Dermis blood vessel endothelial cell (primary cell): ENCODE measurements at places on chromosomes 5 and 9. TPM values are rescaled to one million over a fixed set of nuclear protein-coding genes. Genes with fewer than 3 reads are reported as not detected.

Gene PCDHGA10
- 4.7 and 6.0 TPM in 2 replicates for total RNA-seq

Gene SPATA31E1
- total RNA-seq, result not detected in 2 replicates

Gene KCNV2
- not detected in 2 replicates for total RNA-seq

Gene ORM2
- total RNA-seq, result not detected in 2 replicates

Gene NDOR1
- 3.4 and 5.8 TPM in 2 replicates for total RNA-seq

Gene CRB2
- not detected in 2 replicates for total RNA-seq
